Activated CD4-positive, alpha-beta T cell treated with anti-CD3 and anti-CD28 coated beads, Interleukin-2, amount 10 ng/mL, durations not matched to agents 24 days and 14 days (primary cell): ENCODE measurements at places on chromosomes 6 and 20.

DNA sequence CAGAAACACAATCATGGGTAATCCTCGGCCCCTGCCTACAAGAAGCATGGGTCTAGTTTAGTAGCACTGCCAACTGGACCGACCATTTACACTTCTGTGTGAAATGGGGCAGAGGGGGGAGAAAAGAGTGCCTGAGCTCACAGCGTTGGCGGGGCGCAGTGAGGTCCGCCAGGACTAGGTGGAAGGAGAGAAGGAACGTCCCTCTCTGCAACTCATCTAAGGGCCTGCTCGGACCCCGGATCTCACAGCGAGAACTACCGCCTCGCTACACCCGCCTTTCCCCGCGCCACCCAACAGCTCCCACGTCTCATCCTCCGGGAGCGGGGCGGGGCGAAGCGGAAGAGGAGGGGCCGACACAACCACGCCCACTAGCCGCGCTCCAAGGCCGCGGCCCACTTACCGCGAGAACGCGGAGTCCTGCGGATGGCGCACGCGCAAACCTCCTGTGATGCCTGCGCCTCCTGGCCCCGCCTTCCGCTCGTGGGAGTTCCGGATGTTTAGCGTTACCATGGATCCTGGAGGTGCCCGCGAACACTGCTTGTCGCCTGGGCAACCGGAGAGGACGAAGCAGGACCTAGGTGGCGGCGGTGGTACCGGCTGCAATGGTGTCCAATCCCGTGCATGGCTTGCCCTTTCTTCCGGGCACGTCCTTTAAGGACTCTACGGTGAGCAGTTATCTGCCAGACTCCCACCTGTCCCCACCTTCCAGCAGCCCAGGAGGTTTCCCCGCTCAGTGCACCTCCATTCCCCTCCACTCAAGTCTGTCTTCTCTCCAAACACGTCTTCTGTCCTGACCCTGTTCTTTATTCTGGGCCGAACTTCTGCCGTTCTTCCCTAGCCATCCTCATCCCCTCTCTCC is at the start of gene EFHC1:
Gene EFHC1, plus strand, starts transcription at position 534 of the 859 bp plus-strand sequence. Its CDS starts 69 bp downstream, at position 603.
- DNase-seq: peak; percentile 100

- peak; percentile 78 for DNase-seq
Measured at GRCh38 chr6:105402090-105402938, 568 bp downstream of the PREP start.

DNA sequence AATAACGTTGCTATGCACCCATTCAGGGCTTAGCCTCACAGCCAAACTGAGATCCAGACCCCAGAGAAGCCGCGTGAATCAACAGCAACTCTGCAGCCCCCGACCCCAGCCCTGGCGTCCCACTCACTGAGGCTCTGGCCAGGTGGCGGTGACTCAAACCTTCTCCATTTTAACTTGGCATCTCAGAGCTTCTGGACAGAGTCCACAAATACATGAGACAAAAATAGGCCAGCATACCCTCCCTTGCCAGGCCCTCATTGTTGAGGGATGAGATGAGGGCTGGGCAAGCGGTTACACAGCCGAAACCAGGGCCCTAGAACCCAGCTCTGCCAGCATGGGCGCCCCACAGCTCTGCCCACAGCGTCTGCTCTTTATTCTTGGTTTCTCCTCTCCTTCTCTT is 118.4 kb downstream of the MYLK4 start:
- no peak for DNase-seq

DNA sequence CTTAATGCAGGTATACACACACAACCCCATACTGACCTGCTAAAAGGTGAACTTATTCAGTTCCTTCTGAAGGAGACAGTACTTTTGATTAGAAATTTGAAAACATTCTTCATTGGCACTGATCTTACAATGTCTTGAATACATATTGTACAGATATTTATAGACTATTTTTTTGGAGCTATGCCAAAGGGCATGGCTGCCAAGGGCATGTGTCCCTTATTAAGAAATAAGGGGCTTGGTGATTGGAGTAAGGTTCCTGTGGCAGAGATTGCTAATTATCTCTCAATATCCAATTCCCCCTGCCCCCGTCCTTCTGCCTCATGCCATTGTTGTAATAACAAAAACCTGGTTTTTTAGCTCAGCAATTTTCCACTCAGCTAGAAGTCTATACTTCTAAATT is 355.9 kb downstream of the FARS2 start:
- no peak for DNase-seq

DNA sequence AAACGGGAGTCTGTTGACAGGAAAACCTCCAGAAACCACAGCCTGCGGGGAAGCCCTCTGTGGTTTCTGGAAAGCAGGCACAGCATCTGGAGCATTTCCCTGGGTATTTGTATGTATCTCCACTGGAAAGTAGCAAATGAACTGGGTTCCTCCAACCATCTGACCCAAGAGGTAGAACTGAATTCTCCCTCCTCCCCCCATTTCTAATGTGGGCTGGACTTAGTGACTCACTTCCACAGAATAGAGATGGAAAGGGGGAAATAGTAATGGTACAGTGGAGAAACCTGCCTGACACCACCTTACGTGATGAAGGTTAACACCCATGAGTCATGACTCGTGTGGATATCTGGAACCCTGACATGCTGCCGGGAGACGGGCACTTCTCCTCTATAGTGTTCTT is 51.9 kb upstream of the XRN2 start:
- DNase-seq: no peak

GRCh38 chr20:36260316-36260715 is 24.0 kb downstream of the AAR2 start:
- no peak for DNase-seq

DNA sequence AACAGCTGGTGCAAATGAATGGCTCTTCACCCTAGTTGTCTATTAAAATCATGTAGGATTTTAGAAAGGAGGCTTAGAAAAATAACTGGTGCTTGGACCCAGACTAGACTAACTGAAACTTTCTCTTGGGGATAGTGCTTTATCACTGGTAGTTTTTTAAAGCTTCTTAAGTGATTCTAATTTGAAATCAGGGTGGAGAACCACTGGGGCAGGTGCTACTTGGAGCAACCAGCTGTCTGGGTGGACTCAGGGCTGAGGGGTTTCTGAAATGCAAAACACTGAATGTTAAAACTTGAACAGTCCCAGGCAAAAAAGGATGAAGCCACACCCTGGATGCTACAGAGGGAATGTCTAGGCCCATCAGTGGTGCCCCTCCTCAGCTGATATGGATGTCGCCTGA is 81.2 kb downstream of the PXDC1 start:
- no peak for DNase-seq

DNA sequence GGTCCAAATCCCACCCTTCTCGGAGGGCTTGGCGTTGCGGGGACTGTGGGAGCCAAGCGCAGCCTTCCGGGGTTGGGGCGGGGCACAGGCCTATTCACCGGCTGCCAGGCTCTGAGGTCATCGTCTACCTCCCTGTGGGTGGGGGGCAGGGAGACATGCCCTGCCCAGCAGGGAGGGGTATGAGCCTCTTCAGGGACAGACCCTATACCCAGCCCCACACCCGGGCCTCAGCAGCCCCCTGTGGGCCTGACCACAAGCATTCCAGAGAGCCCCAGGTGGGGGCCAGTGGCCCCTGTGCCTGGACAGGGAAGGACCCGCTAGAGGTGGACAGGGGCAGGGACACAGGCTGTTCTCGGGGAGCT is 11.6 kb downstream of the LAMA5 start:
- no peak for DNase-seq

GRCh38 chr6:52074155-52074554 is 13.3 kb downstream of the PKHD1 start:
- no peak for DNase-seq

DNA sequence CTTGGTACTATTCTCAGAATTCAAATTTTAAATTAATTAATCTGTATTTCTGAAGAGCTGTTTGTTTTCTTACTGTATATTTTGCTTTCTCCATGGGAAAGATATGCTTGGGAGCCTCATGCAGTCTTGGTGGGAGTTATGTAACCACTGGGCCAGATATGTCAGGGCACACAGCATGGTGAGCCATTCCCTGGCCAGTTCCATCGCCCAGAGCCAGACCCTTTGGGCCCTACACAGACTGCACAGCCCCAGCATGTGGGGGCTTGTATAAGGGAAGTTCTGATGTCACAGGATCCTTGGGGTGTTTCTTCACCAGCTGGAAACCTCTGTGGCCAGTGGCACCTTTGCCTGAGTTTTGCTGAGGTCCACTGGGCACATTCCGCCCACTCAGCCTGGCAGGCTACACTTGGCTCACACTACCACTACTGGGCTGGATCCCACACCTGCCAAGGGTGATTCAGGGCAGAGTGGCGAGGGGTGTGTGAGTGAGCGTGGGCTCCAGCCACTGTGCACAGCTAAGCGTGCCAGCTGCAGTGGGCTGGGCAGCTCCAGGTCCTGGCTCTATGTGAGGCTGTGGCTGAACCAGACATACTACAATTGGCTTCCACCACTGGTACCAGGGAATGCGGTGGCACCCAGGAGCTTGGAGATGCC is 293.5 kb downstream of the ARHGAP18 start:
- no peak for DNase-seq

GRCh38 chr6:35936681-35937359 is 15.9 kb upstream of the SRPK1 start:
- DNase-seq: no peak
